ENCODE measurements at places on chromosomes 6 and 20.

DNA sequence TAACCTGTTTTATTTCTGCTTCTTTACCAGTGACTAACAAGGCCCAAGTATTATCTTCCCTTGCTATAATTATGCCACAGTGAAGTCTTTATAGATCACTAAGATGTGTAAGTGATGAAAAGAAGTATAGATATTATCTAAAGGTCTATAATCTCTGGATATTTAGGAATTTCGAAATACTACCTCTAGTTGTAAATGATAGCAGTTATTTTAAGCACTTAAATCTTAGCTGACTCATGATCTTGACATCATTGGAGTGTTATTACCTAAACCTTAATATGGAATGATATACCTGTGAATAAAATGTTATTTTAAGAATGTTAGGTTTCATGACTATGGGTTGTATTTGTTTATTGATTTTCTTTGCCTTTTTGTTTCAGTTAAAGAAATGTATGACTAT, 31.5 kb downstream of the CDC40 start:
- H3K4me1 ChIP-seq, result no peaks in the 10 kb centered on the region
- no peak overlapping the region for H3K4me3 ChIP-seq
- no peaks in the 10 kb centered on the region for H3K27me3 ChIP-seq

DNA sequence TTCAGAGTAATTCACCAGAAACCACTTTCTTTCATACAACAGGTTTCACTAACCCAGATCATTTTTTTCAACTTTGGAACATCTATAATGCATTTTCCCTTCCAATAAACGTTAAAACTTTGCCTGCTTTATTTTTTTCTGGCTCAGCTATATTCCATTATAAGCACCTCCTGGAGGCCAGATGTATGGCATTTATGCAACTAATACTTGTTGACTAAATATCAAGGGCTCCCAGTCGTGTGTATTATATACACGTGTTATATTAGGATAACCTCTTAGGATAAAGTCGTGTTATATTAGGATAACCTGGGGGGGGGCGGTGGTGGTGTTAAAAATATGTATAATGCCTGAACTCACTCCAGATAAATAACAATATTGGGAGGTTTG, 6.7 kb downstream of the OPN5 start:
- no peaks in the 10 kb centered on the region for H3K27me3 ChIP-seq
- no peaks in the 10 kb centered on the region for H3K36me3 ChIP-seq
- DNase-seq, result no peak

GRCh38 chr6:7417684-7418083, 28.1 kb downstream of the RIOK1 start:
- peaks cover 47% of the 10 kb centered on the region for H3K36me3 ChIP-seq
- H3K27me3 ChIP-seq, result no peaks in the 10 kb centered on the region
- no peaks in the 10 kb centered on the region for H3K4me1 ChIP-seq
- DNase-seq, result no peak

GRCh38 chr6:40397287-40398033, 189.7 kb downstream of the LRFN2 start:
- H3K27me3 ChIP-seq, result no peaks in the 10 kb centered on the region
- H3K4me1 ChIP-seq, result no peaks in the 10 kb centered on the region
- H3K36me3 ChIP-seq, result no peaks in the 10 kb centered on the region
- H3K4me3 ChIP-seq, result no peak overlapping the region
- H3K27ac ChIP-seq, result no peak overlapping the region

GRCh38 chr6:104126315-104127005, 733.3 kb downstream of the HACE1 start:
- no peak overlapping the region for H3K4me3 ChIP-seq
- no peaks in the 10 kb centered on the region for H3K27me3 ChIP-seq
- no peak for DNase-seq
- H3K36me3 ChIP-seq, result no peaks in the 10 kb centered on the region
- no peak overlapping the region for H3K27ac ChIP-seq

GRCh38 chr6:9732056-9732455, 682.8 kb downstream of the TFAP2A start:
- H3K27ac ChIP-seq, result no peak overlapping the region
- H3K4me3 ChIP-seq, result no peak overlapping the region
- no peak for DNase-seq
- H3K27me3 ChIP-seq, result no peaks in the 10 kb centered on the region
- H3K4me1 ChIP-seq, result no peaks in the 10 kb centered on the region

DNA sequence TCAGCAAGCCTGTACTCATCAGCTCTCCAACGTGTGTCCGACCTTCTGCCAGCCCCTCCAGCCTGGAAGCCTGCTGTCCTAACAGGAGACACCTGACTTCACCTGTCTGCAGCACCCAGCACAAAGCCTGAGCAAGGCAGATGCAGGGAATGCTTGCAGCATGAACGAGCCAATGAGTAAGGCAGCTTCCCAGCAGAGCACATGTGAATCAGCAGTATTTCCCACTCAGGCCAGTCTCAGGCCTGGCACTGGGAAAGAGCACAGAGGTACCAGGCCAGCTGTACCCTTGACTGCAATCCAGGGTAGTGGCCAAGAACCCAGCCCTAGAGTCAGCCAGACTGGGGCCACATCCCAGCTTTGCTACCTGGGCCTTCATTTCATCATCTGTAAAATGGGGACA, 120.8 kb downstream of the MAFB start:
- H3K4me3 ChIP-seq, result no peak overlapping the region
- no peaks in the 10 kb centered on the region for H3K36me3 ChIP-seq
- no peaks in the 10 kb centered on the region for H3K4me1 ChIP-seq
- DNase-seq, result no peak
- no peaks in the 10 kb centered on the region for H3K27me3 ChIP-seq
- no peak overlapping the region for H3K27ac ChIP-seq

DNA sequence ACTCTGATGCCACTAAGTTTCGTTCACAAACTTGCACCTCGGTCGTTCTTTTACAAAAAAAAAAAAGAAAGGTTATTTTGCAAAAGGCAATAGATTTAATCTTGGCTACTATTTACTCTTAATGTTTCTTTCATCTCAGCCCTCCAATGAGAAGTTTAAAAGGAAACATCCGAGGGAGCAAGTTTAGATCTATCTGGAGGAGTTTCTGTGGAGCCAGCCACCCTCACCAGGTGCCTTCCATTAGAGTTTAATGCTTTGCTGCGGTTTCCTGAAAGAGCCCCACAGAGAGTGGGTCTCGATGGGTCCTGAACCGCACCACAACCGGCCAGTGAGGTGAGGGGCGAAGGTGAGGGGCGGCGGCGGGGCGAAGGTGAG, 632 bp downstream of the PRKN start:
- no peak for DNase-seq
- H3K27ac ChIP-seq, result peak overlapping the region; percentile 76
- H3K4me3 ChIP-seq, result peak overlapping the region; percentile 100
- H3K4me1 ChIP-seq, result peaks cover 3% of the 10 kb centered on the region
- no peaks in the 10 kb centered on the region for H3K36me3 ChIP-seq

Data from ascending aorta (tissue), 2 donors.